ENCODE measurements at places on chromosomes 12 and 14. TPM values are rescaled to one million over a fixed set of nuclear protein-coding genes. Genes with fewer than 3 reads are reported as not detected.

DNA sequence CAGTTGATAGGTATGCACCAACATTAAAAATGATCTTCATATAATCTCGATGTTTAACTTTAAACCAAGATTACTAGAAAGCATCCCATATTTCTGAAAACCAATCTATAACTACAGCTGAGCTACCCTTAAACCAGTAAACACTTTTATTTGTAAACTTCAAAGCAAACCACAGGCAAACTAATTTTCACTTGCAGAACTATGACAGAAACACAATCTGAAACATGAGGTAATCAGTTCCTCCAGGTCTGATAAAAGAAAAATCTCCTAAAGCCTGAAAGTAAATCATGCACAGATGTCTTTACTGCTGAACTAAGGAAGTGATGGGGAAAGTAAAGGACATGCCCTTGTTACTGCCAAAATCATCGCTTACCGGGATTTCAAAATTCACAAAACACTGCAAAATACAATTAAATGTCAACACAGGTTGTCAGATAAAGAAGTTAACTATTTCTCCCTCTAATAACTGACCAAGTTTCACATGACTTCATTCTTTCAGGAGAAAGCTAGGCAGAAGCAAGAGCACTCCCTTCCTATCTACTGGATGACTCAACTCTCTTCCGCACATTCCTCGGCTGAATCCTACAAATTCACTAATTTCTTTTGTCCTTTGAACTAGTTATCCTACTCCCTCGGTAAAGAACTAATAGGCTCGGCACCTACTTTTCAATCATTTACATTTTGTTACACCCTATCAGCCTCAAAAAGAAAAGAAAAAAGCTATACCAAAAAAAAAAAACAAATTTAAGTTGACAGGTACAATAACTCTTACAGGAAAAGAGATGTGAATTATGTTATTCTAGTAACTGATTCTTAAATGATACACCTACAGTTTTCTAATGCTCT, 1.4 kb downstream of the EEA1 start:
- H3K27me3 ChIP-seq: no peaks in the 10 kb centered on the region
- peak overlapping the region; percentile 86 for H3K4me3 ChIP-seq
- H3K27ac ChIP-seq: peak overlapping the region; percentile 100
- peaks cover 36% of the 10 kb centered on the region for H3K4me1 ChIP-seq
- no peak for DNase-seq

DNA sequence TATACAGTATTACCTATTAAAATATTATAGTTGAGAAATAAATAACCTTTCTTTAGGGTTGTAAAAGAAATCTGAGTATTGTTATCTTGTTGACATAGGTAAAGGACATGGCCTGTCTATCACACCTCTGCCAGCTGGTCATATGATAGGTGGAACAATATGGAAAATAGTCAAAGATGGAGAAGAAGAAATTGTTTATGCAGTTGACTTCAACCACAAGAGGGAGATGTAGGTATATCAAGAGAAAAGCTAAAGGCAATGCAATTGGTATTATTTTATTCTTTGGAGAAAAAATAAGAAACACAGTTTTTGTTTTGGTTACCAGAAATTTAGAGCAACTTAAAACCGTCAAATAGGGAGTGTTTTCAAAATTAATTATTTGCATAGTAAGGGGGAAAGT, 13.5 kb downstream of the CPSF2 start:
- no peak overlapping the region for H3K27ac ChIP-seq
- H3K4me1 ChIP-seq: no peaks in the 10 kb centered on the region
- no peak for DNase-seq
- peaks cover 82% of the 10 kb centered on the region for H3K36me3 ChIP-seq
- H3K27me3 ChIP-seq: no peaks in the 10 kb centered on the region

ITPR2 gene
- 159 TPM for total RNA-seq

SAMD4A gene
- 10.3 TPM for total RNA-seq

ZNF605 gene
- total RNA-seq: 4.9 TPM

COL2A1 gene
- not detected for total RNA-seq

SLC6A12 gene
- not detected for total RNA-seq

GRCh38 chr12:105574056-105574715, 243.7 kb downstream of the C12orf75 start:
- no peaks in the 10 kb centered on the region for H3K36me3 ChIP-seq
- no peak overlapping the region for H3K4me3 ChIP-seq
- H3K27ac ChIP-seq: no peak overlapping the region
- DNase-seq: no peak
- no peaks in the 10 kb centered on the region for H3K27me3 ChIP-seq

- DNase-seq: no peak
- no peak overlapping the region for H3K27ac ChIP-seq
- no peaks in the 10 kb centered on the region for H3K36me3 ChIP-seq
- H3K27me3 ChIP-seq: no peaks in the 10 kb centered on the region
- no peaks in the 10 kb centered on the region for H3K4me1 ChIP-seq
Measured at GRCh38 chr14:59537476-59537875, 39.1 kb downstream of the CCDC175 start.

DNA sequence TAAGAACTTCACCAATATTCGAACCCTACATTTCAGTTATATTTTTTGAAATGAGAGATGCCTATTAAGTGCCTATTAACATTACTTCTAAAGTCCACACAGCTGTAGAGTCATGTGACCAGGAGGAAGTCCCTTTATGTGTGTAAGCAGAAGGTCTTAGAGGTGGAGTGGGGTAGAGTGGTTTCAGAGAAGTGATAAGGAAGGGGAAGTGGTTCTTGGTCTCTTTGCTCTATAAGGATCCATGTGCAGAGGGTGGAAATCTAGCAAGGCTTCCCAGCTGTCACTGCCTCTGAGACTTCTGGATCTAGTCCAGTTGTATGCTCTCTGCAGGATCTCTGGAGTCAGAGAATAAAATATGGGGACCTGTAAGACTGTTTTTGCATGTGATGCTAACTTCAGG, 673.9 kb downstream of the FLRT2 start:
- H3K4me3 ChIP-seq: no peak overlapping the region
- no peaks in the 10 kb centered on the region for H3K4me1 ChIP-seq
- no peaks in the 10 kb centered on the region for H3K27me3 ChIP-seq
- no peak for DNase-seq
- H3K36me3 ChIP-seq: no peaks in the 10 kb centered on the region
- H3K27ac ChIP-seq: no peak overlapping the region

SLCO1B1 gene
- total RNA-seq: not detected

GRCh38 chr12:7555752-7556151, 52.2 kb upstream of the CD163 start:
- no peak overlapping the region for H3K4me3 ChIP-seq
- H3K36me3 ChIP-seq: no peaks in the 10 kb centered on the region
- H3K4me1 ChIP-seq: no peaks in the 10 kb centered on the region
- H3K27me3 ChIP-seq: no peaks in the 10 kb centered on the region
- no peak for DNase-seq

PLEKHG7 gene
- total RNA-seq: not detected

DNA sequence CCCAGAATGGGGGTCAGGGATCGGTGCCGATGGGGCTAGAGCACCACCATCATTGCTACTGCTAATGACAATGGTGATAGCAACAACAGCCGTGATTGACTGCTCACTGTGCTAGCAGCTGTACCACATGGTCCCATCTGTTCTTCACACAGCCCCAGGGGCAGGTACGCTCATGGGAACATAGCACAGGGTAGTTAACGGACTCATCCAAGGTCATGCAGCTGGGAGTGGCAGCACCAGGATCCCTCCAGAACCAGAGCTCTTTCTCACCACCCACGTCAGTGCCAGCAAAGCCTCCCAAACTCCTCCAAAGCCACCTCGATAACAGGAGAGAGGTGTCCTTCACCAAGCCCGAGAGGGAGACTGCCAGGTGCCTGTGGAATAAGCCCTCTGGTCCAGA, 11.2 kb upstream of the DYNC1H1 start:
- peaks cover 4% of the 10 kb centered on the region for H3K36me3 ChIP-seq
- no peak overlapping the region for H3K27ac ChIP-seq
- DNase-seq: peak; percentile 34
- no peak overlapping the region for H3K4me3 ChIP-seq

- no peak overlapping the region for H3K4me3 ChIP-seq
- H3K27me3 ChIP-seq: peaks cover 17% of the 10 kb centered on the region
- H3K27ac ChIP-seq: no peak overlapping the region
- H3K4me1 ChIP-seq: no peaks in the 10 kb centered on the region
Measured at GRCh38 chr12:131362291-131363211, 348.3 kb upstream of the SFSWAP start.

RTL1 gene
- not detected for total RNA-seq

PZP gene
- 0.15 TPM for total RNA-seq

BCAT1 gene
- 2.9 TPM for total RNA-seq

DNA sequence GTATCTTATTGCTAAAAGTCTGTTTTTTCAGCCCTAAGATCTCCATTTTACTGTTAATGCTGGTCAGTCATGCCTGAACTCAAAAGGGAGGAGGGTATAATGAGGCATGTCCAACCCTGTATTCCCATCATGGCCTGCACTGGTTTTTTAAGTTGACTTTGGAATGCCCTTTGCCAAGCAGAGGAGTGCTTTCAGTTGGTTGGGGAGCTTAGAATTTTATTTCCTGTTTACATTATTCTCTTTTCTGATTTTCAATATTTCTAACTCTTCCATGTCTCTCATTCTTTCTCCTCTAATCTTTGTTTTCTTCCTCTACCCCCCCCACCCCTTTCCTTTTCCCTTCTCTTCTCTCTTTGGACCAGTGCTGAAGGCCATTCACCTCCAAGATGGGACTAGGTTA, 4.9 kb upstream of the DHRS2 start:
- no peaks in the 10 kb centered on the region for H3K27me3 ChIP-seq
- no peak for DNase-seq
- no peak overlapping the region for H3K27ac ChIP-seq
- peaks cover 10% of the 10 kb centered on the region for H3K4me1 ChIP-seq

DNA sequence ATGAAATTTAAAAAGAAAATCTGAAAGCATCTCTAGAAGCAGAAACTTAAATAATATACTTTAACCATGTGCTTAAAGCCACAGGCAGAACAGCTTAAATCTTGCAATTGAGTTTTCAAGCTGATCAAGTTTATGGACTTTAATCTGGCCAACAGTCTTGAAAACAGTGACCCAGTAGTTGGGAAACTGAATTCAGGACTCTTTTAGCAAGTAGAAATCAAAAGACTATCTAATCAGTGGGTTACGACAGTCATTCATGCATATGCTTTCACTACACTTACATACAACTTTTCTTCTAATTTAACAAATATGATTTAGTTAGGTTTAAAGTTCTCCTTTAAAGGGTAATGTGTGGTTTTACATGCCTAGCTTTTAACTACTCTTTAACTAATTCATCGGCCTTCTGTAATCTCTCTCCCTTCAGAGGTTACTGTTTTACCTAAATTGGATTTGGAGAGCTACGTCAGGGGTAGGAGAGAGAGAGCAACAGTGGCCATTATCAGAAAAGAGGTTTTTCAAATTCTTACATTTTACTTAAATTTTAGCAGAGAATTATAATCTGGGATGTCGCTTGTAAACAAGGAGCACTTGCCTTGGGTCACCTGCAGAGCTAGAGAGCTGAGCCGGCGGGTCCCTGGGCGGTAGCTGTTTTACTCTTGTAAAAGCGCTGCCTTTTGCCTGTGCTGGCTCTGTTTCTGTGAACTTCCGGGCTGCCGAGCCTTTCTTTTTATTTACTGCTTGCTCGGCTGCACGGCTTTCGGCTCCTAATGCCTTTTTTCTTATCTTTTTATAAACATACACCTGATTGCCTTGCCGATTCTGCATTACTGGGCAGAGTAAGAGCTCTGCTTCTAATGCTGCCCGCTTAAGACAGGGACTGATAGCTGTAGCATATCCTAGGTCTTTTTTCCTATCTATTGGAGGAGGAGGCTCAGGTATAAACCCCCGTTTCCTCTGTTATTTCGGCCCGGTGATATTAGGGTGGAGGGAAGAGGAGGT, 17.4 kb upstream of the LYZ start:
- no peaks in the 10 kb centered on the region for H3K36me3 ChIP-seq
- no peak for DNase-seq
- peaks cover 13% of the 10 kb centered on the region for H3K4me1 ChIP-seq
- H3K27me3 ChIP-seq: no peaks in the 10 kb centered on the region
- H3K4me3 ChIP-seq: peak overlapping the region; percentile 44

DAO gene
- total RNA-seq: not detected

DNA sequence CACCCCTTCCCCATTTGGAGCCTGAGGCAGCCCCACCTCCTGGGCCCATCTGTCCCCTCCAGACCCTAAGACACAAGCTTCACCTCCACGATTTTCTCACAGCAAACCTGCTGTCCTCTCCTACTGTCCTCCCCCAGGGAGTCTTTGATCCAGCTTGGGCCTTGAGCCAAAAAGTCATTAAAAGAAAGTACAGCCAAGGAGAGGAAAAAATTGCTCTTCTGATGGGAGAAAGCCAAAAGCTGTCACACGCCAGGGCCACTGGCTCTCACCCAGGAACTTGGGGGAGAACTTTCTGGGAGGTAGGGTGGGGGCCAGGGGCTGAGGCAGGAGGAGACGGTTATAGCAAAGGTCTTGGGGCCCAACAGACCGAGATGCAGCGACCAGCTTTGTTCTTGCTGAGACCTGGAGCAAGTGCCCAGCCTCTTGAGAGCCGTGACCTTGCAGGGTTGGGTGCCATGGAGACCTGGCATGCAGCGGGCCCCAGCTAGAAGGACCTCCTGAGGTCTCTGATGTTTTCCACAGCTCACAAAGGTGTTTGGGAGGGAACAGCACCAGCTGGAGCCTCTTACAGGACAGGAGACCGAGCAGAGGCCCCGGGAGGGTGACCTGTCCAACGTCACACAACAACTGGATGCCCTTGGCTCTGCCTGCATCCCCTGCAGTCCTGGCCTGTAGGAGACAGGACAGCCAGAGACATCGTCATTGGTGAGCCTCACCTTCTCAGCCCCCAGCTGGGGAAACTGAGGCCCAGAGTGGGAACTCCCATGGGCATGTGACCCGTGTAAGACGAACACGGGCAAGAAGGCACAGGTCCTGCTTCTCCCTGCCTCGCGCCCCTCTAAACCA, 124.5 kb downstream of the CALM1 start:
- H3K4me3 ChIP-seq: no peak overlapping the region
- H3K4me1 ChIP-seq: peaks cover 51% of the 10 kb centered on the region
- H3K27me3 ChIP-seq: no peaks in the 10 kb centered on the region
- no peak overlapping the region for H3K27ac ChIP-seq

PTGDR gene
- 1.2 TPM for total RNA-seq

PRR4 gene
- 192 TPM for total RNA-seq

LYZ gene
- total RNA-seq: 3.9 TPM

GRCh38 chr12:68180792-68181744, 21.5 kb upstream of the IFNG start:
- no peaks in the 10 kb centered on the region for H3K4me1 ChIP-seq
- no peak overlapping the region for H3K4me3 ChIP-seq
- peaks cover 2% of the 10 kb centered on the region for H3K27me3 ChIP-seq
- H3K36me3 ChIP-seq: no peaks in the 10 kb centered on the region
- H3K27ac ChIP-seq: no peak overlapping the region

DNA sequence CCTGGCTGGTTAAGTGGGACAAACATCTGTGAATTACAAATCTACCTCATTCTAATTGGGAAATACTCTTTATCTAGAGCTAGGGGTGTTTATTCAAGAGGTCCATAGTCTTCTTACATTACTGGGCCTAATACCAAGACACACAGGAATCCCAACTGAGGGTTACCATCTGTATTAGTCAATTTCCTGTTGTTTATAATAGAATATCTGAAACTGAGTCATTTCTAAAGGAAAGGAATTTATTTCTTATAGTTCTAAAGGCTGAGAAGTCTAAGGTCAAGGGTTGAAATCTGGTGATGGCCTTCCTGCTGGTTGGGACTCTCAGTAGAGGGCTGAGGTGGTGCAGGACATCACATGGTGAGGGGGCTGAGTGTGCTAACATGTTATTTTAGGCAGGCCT, 36.0 kb downstream of the RTRAF start:
- peaks cover 5% of the 10 kb centered on the region for H3K4me1 ChIP-seq
- no peak overlapping the region for H3K4me3 ChIP-seq
- H3K27ac ChIP-seq: no peak overlapping the region
- no peaks in the 10 kb centered on the region for H3K27me3 ChIP-seq

LMO3 gene
- 1.2 TPM for total RNA-seq

GRCh38 chr12:79186506-79186905, 321.9 kb downstream of the SYT1 start:
- no peaks in the 10 kb centered on the region for H3K27me3 ChIP-seq
- no peak overlapping the region for H3K4me3 ChIP-seq
- DNase-seq: no peak
- H3K27ac ChIP-seq: no peak overlapping the region

TAS2R13 gene
- 2.6 TPM for total RNA-seq

NEDD1 gene
- total RNA-seq: 11.8 TPM
